ENCODE measurements at places on chromosomes 4 and X.

DNA sequence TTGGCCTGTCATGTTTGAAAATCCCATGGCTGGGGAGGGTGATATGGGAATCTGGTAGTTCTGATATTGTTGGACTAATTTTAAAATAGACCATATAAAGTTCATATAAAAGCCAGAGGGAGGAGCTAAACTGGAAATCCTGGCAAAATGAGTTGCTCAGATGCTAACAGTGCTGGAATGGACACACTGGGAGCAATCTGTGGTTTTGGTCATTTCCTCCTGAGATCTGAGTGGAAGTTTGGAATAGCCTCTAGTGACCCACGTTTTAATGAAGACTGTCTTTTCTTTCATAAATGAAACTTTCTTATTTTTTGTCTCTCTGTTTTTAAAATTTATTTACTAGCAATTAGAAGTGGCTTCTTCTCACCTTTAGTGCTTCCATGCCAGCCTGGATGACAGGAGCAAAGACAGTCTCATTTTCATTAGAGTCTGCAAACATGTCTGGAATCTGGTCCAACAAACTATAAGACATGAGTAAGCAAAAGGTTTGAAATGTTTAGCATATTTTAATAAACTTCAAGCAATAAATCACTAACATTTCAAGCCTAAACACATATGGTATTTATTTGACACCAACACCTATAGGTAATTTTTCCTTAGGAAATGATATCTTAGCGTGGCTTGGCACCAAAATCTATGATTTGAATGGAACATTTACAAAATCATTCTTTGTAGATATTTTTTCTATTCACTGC lies 66.6 kb downstream of the METTL14 start:
- no peak for DNase-seq

- DNase-seq: no peak
These were observed 280.8 kb upstream of the ZCCHC13 start for GRCh38 chrX:74023203-74023602.

GRCh38 chrX:18075603-18076002 lies 145.1 kb downstream of the BEND2 start:
- no peak for DNase-seq

DNA sequence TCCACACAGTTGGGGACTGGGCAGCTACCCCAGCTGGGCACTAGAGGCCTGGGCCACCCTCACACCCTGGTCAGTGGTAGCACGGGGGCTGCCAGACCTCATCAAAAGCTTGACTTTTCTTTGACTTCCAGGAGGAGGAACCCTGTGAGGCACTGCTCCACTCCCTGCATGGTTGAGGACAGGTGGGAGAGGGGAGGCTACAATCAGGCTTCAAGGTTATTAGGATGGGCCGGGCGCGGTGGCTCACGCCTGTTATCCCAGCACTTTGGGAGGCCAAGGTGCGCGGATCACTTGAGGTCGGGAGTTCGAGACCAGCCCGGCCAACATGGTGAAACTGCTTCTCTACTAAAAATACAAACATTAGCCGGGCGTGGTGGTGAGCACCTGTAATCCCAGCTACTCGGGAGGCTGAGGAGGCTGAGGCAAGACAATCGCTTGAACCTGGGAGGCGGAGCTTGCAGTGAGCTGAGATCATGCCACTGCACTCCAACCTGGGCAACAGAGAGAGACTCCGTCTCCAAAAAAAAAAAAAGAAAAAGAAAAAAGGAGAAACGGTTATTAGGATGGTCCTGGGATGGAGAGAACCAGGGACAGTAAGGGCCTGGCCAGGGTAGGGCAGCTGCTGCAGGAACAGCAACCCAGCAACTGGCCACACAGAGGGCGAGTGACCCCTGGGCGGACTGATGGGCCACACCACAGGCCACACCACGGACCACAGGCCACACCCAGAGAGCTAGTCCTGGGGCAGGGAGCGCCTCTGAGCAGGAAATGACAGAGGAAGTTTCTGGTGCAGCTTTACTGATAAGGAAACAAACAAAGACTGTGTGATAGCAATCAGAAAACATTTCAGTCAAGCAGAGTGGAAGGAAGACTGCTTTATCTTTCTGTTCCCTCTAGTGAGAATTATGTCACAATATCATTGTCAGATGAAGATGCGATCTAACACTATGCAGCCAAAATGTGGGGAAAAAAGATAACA lies 20.5 kb upstream of the OPN1LW start:
- DNase-seq: no peak

- no peak for DNase-seq
These were observed 12.1 kb upstream of the TENM3 start for GRCh38 chr4:182231080-182231479.

GRCh38 chrX:105738162-105738561 lies 84.2 kb upstream of the NRK start:
- DNase-seq: no peak

- DNase-seq: no peak
These were observed 373.1 kb upstream of the HS3ST1 start for GRCh38 chr4:11801466-11802446.

DNA sequence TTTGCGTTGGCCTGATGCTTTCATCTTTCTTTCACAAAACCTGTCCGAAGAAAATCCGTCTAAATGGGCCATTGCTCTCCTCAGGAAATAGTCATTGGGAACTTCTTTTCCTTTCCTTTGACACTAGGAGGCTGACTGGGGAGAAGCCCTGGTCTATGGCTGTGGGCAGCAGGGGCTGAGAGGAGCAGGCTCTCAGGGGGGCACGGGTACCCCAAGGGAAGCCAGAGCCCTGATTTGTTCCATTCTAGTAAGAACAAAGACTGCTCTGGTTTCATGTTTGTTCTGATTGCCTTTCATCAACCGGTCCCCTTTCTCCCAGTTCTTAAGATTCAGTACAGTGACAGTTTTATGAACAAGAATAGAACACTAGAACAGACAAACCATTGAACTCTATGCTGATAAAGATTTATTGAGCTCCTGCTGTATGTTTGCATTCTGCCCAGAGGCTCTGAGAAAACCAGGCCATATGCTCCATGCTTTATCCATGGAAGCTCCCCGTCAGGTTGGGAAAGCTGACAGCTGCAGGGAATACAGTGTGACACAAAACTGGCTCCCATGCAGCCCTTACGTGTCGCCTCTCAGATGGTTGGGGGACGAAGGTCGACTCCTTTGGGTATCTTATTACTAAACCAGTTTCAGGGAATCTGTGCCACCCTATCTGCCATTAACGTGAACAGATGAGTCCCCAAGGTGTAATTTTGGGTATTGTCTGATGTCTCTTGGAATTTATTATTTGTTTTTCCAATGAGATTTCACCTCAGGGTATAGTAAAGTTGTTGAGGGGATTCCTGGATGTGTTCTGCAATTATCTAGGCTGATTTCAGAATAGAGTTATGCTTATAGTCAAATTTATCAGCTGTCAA lies 72.4 kb upstream of the MSANTD1 start:
- DNase-seq: no peak

- no peak for DNase-seq
These were observed 240.3 kb downstream of the ANK2 start for GRCh38 chr4:113289766-113290165.

DNA sequence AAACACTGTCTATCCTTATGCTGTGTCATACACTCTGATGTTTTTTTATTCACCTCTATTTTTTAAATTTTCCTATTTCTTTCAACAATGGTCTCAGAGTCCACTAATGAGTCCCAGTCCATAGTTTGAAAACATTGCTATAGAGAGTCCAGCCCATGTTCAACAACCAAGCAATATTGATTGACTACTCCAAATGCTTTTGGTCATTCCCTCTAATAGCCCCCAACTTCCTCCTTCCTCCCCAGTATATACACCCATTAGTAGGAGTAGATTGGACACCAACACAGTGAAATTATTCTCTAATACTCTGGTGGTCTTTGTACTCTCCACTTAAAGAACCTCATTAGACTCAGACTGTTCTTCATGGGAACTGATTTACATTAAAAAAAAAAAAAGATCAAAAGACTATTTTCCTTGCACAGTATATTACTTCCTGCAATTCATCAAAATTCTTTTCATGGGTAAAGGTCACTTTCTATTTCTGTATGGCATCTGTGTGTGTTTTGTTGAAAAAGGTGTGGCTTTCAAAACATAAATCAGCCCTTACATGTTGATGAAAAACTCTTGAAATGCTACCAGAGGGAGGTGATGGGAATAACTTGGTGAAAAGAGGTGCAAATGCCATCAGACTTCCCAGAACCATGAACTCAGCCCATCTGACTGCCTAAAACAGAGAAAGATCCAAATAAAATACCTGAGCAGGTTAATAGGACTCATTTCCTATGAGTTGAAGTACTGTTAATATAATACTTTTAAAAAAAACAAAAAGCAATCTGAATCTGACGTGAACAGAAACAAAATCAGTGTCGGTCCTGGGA lies 250.3 kb upstream of the KLF3 start:
- no peak for DNase-seq

DNA sequence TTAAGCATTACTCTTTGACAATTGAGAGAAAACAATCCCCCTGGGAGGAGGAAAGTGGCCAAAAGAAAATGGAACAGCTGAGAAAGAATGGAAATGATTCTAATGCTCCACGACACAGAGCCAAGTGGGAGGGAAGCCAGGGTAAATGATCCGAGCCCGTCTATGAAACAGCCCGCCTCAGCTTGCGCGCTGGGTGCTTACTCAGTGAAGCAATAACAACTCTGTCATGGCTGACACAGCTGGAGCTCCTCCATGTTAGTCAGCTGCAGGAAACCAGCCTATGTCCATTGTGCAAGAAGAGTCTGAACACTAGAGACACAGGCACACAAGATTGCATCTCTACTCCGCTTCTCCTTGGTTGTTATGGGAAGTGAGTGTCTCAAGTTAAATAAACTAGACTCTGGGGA lies 19.3 kb downstream of the NOA1 start:
- no peak for DNase-seq

DNA sequence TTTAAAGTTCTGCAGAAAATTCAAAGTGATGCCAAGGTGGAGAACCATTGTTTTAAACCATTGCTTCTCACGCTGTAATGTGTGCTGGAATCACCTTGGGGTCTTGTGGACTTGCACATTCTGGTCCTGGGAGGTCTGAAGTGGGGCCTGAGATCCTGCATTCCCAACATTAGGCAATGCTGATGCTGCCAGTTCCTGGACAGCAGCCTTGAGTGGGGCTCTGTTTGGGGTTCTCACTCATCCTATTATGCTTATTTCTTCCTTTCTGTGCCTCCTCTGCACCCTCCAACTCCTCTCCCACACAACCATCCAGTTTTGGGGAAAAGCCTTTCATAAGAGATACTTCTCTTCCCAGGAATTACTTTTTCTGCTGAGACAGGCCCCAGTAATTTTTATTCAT lies 44.2 kb upstream of the RASSF6 start:
- no peak for DNase-seq

DNA sequence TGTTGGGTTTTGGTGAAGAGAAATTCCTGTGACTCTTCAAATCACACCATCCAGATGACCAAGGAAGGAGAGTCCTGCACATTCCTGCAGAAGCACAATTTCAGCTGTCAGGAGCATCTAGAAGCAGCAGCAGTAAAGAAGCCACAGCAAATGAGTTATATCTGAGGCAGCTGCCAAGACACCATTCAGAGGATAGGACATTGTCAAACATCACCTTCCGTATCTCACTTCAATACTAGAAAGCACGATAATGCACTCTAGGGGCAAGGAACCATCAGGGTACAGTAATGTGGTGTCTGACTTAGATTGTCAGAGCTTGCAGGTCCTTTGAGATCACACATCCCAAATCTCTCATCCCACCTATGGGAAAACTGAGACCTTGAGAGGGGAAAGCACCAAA lies 134.5 kb downstream of the COL4A6 start:
- no peak for DNase-seq

GRCh38 chr4:183729069-183729406 lies 69.9 kb downstream of the TRAPPC11 start:
- DNase-seq: no peak

DNA sequence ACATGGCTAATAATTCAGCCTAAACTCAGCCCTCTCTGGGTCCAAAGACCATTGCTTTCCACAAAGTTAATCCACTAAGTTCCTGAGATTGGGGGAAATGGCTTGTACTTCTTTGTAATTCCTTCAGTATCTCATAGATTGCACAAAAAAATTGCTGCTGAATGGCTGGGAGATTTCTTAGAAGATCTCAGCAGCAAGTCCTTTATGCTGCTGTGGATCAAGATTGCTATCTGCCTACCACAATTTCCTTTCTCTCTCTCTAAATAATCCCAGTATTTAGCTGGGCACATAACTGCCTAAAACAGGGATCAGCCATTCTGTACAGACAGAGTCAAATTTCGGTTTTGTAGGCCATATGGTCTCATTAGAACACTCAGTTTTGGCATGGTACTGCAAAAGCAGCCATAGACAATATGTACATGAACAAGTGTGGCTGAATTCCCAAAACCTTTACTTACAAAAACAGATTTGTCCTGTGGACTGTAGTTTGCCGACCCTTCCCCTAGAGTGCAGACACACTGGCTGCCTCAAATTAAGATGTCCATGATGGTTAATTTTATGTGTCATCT lies 18.5 kb upstream of the HOPX start:
- DNase-seq: no peak

- DNase-seq: no peak
These were observed 1128.4 kb downstream of the ADGRL3 start for GRCh38 chr4:62328526-62328925.

DNA sequence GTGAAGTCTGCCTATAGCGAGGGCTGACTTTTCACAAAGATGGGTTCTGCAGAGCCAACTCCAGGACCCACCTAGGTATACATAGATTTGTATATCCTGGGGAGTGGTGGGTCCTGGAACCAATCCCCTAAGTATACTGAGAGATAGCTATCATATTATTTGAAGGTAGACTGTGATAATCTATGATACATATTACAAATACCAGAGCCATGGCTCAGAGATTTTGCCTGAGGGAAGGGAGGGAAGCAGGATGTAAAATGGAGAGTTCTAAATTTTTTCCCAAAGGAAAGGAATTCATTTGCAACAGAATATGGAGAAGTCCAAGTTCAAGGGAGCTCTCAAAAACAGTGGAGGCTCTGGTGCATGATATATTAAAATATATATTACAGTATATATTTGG lies 7.2 kb downstream of the TCEAL3 start:
- DNase-seq: no peak

DNA sequence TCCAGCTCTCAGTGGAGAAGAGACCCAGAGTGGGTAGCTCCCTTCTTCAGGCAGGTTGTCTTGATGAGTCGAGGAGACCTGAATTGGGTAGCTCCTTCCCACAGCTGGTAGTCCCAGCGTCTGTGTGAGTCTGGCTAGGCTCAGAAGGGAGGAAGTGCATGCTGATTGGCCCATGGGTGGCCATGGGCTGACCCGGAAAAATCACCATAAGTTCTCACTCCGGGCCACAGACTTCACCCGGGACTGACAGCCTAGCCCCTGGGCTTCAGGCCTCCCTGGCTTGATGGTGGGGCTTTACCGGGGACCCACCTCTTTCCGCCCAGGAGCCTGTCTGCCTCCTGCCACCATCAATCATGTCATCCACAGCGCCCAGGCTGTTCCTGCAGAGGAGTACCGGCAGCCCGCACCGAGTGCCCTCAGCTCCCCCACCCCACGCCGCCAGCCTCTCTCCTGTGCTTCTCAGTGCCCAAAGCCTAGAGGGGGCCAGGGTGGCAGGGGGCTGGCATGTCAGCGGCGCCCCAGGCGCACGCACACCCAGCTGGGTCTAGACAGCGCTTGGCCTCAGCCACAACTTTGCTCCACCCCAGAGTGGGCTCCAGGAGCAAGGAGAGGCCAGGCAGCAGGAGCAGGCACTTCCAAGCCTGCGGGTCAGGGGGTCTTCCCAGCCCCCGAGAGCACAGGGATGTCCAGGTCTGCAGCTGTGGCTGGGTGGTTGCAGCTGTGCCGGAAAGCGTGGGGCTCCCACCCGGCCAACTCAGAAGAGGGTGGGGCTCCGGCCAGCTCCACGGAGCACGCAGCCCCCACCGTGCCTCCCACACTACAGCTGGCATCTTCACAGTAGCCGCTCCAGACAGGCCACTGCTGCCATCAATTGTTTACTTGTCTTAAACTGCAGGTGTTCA lies 16.1 kb upstream of the SAT1 start:
- DNase-seq: no peak

- no peak for DNase-seq
These were observed 1.6 kb downstream of the UGT2A3 start for GRCh38 chr4:68950033-68950432.
